ENCODE measurements at places on chromosomes 16 and 17. TPM values are rescaled to one million over a fixed set of nuclear protein-coding genes. Genes with fewer than 3 reads are reported as not detected.

The JUP gene
- 28.9 TPM for total RNA-seq

The AANAT gene
- total RNA-seq, result not detected

The MGRN1 gene
- 23.9 TPM for total RNA-seq

The KRTAP2-3 gene
- total RNA-seq, result not detected

The GPR139 gene
- total RNA-seq, result not detected

The PABPN1L gene
- not detected for total RNA-seq

The WFIKKN2 gene
- 0.09 TPM for total RNA-seq

The ICAM2 gene
- 0.77 TPM for total RNA-seq

The NOL3 gene
- total RNA-seq, result 26.1 TPM

The KCNH4 gene
- total RNA-seq, result not detected

The GJD3 gene
- 1.4 TPM for total RNA-seq

The RABEP2 gene
- 36.4 TPM for total RNA-seq

The CTF1 gene
- total RNA-seq, result 2.9 TPM

The ADAP2 gene
- not detected for total RNA-seq

The GPR179 gene
- total RNA-seq, result not detected

The ITGB4 gene
- 0.17 TPM for total RNA-seq

The PRKAR1A gene
- 152 TPM for total RNA-seq

The KRTAP1-1 gene
- not detected for total RNA-seq

The BHLHA9 gene
- total RNA-seq, result not detected

The C17orf78 gene
- total RNA-seq, result not detected

The CIITA gene
- total RNA-seq, result 0.35 TPM

The SPEM3 gene
- total RNA-seq, result not detected

The ZSCAN10 gene
- not detected for total RNA-seq

The ENPP7 gene
- not detected for total RNA-seq

Data from pericardium fibroblast (primary cell).